K562 (cell line): ENCODE measurements at places on chromosomes 5 and 9.

- H3K4me3 ChIP-seq, result no peak overlapping the region
- no peak for DNase-seq
- peaks cover 51% of the 10 kb centered on the region for H3K27me3 ChIP-seq
Measured at GRCh38 chr5:1383886-1384401, 39.0 kb upstream of the CLPTM1L start.

- H3K4me3 ChIP-seq, result no peak overlapping the region
- no peak overlapping the region for H3K27ac ChIP-seq
Measured at GRCh38 chr5:4627131-4627530, 513.0 kb upstream of the ADAMTS16 start.

- no peak within 1 kb of the TSS for H3K27ac ChIP-seq
- peak; percentile 6 for DNase-seq
Measured at GRCh38 chr5:140800816-140801493, at the start of gene PCDHA3. Gene PCDHA3 (plus strand): TSS chr5:140801057.

DNA sequence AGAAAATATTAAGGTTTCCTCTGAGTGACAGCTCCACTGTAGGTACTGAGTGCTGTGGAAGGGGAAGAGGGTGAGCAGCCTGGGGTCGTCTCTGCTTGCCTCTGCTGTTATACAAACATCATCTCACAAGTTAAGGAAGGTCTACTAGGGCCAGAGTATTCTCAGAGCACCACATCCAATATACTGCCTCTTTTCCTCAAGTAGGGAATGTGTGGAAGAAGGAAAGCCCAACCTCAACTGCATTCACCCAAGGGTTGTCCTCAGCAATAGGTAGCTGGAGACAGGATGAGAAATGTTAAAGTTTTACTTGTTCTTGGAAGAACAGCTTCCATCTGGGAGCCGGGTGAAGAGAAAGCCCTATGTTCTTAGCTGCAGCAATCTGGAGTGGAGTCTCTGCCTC, 1062.3 kb upstream of the CDH10 start:
- no peaks in the 10 kb centered on the region for H3K36me3 ChIP-seq
- H3K4me1 ChIP-seq, result no peaks in the 10 kb centered on the region
- H3K4me3 ChIP-seq, result no peak overlapping the region

- DNase-seq, result no peak
- no peaks in the 10 kb centered on the region for H3K27me3 ChIP-seq
- no peak overlapping the region for H3K27ac ChIP-seq
- no peaks in the 10 kb centered on the region for H3K4me1 ChIP-seq
Measured at GRCh38 chr5:158380661-158381060, 521.7 kb upstream of the CLINT1 start.

DNA sequence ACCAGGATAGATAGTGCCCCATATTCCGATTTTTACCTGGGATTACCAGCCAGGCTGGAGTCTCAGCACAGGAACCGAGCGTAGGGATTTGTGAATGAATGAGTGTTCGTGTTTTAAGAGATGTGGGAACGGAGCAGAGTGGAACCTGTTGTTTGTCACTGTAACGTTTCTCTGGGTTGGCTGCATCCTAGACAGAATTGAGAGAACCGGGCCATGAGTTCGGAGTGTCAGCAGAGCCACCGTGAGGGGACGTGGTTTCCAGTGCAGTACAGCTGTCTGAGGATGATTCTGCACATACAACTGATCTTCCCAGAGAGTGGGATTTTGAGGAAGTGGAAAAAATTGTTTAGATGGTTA, 1.2 kb downstream of the PDE8B start:
- no peaks in the 10 kb centered on the region; the same call in 1 of the 2 replicates for H3K4me1 ChIP-seq
- peaks cover 19% of the 10 kb centered on the region for H3K27me3 ChIP-seq
- H3K27ac ChIP-seq, result no peak overlapping the region
- no peaks in the 10 kb centered on the region for H3K36me3 ChIP-seq
- no peak overlapping the region for H3K4me3 ChIP-seq

GRCh38 chr5:6522923-6523322, 74.3 kb downstream of the UBE2QL1 start:
- H3K4me1 ChIP-seq, result no peaks in the 10 kb centered on the region
- no peaks in the 10 kb centered on the region for H3K36me3 ChIP-seq
- no peak for DNase-seq

GRCh38 chr9:81621118-81621517, 68.2 kb downstream of the TLE1 start:
- no peaks in the 10 kb centered on the region for H3K27me3 ChIP-seq
- no peak for DNase-seq
- no peak overlapping the region for H3K4me3 ChIP-seq
- no peaks in the 10 kb centered on the region for H3K36me3 ChIP-seq
- no peak overlapping the region for H3K27ac ChIP-seq

DNA sequence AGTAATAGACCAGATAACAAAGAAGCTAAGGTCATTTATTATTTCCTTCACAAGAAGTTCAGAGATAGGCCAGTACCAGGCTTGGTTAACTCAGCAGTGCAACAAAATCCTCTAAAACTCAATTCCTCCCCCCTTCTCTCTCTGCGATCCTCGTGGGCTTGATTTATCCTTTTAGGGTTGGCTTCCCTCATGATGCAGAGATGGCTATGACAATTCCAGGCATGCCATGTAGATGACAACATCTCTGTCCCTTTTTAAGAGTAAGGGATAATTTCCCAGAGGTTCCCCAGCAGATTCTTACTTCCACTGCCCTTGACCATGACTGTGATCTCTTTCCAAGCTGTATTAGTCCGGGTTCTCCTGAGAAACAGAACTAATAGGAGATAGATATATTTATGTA, 28.7 kb upstream of the DAP start:
- H3K4me1 ChIP-seq, result peaks cover 7% of the 10 kb centered on the region; the same call in 2 of the 3 replicates
- H3K27ac ChIP-seq, result no peak overlapping the region
- H3K36me3 ChIP-seq, result no peaks in the 10 kb centered on the region
- H3K4me3 ChIP-seq, result no peak overlapping the region

- no peak overlapping the region for H3K4me3 ChIP-seq
- H3K27ac ChIP-seq, result no peak overlapping the region
- no peaks in the 10 kb centered on the region for H3K36me3 ChIP-seq
Measured at GRCh38 chr5:113082547-113082905, 105.9 kb downstream of the DCP2 start.

DNA sequence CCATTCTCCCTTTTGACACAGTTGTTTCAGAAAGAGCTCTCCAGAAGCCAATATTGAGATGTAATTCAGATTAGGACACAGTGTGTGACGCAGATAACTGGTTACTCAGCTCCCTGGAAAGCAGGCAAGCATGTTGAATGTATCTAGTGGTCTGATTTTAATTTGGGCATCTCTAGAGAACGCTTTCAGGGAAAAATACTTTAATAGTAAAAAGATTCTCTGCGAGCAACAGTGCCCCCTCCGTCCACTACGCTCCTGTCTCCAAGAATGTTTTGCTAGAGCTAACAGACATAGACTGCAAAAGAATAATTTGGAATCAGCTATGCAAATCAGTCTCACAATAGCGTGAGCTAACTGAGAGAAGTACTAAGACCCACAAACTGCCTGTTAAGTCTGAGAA, 23.3 kb downstream of the CFAP90 start:
- H3K27ac ChIP-seq, result no peak overlapping the region
- no peaks in the 10 kb centered on the region for H3K4me1 ChIP-seq
- H3K4me3 ChIP-seq, result no peak overlapping the region
- H3K27me3 ChIP-seq, result peaks cover 14% of the 10 kb centered on the region
- DNase-seq, result no peak

DNA sequence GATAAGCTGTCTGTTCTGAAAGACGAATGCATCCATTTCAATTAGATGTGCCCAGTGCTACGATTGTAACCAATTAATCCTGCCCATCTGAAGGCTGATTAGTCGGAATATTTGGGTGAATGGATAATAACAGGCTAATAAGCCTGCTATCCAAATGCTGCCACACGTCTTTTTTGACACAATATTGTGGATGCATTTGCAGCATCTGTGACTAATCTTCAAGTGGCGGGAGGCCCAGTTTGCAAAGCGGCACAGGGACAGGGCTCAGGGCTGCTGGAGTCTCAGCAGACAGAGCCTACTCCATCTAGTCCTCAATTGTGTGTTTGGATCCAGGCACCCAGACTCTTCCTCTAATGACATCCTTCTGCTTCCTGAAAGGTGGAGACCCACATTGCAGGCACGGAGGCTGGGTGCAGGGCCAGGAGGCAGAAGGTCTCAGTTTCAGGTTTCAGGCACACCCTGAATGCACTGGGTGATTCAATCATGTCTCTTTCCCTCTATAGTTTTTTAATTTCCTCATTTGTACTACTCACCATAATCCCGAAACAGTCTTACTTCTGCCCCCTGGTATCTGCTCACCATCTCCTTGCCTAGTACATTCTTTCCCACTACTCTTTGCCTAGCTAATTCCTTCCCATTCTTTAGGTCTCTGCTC, 169.6 kb downstream of the ASTN2 start:
- H3K27me3 ChIP-seq, result no peaks in the 10 kb centered on the region
- H3K27ac ChIP-seq, result no peak overlapping the region
- no peak for DNase-seq
- H3K4me1 ChIP-seq, result no peaks in the 10 kb centered on the region
- no peak overlapping the region for H3K4me3 ChIP-seq

GRCh38 chr9:95979446-95979845, 104.0 kb downstream of the ERCC6L2 start:
- DNase-seq, result no peak
- no peak overlapping the region for H3K4me3 ChIP-seq
- no peaks in the 10 kb centered on the region for H3K4me1 ChIP-seq
- H3K36me3 ChIP-seq, result peaks cover 18% of the 10 kb centered on the region; the same call in 1 of the 3 replicates
- H3K27me3 ChIP-seq, result no peaks in the 10 kb centered on the region
- H3K27ac ChIP-seq, result no peak overlapping the region

DNA sequence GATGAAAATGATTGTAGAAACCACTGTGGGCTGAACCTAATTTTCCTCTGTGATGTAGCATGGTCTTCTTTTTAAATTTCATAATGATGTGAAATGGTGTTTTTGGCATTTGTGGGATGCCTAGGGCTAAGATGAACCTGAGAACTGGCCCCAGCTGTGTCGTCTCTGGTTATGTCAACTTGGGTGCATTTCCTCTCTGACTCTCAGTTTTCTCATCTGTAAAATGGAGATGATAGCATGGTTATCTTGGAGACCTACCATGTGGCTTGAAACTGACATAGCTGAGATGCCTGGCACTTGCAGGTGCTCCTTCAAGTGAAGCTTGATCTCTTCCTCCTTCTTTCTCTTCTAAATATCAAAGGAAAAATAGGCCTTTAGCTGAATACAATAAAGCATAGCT, 77.8 kb downstream of the BOD1 start:
- H3K4me3 ChIP-seq, result no peak overlapping the region
- peaks cover 2% of the 10 kb centered on the region; the same call in 2 of the 3 replicates for H3K27me3 ChIP-seq
- no peak for DNase-seq
- no peak overlapping the region for H3K27ac ChIP-seq
- H3K4me1 ChIP-seq, result no peaks in the 10 kb centered on the region

DNA sequence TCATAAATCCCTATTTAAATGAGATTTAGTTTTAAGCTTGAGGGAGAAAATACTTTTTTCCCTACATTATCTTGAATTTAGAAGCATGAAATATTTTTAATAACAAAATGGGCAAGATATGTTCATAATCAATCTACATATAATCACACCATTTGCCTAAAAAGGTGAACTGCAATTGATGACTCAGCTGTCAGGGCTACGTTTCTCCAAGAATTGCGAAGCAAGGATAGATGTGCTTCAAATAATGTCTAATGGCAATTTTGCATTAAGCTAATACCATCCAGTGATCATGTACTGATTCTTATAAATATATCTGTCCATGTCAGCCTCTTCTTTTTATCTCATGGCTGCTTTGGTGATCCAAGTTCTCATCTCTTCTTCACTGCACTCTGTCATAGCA, 404.4 kb downstream of the MAN2A1 start:
- H3K4me3 ChIP-seq, result no peak overlapping the region
- H3K27ac ChIP-seq, result no peak overlapping the region
- DNase-seq, result no peak
- H3K4me1 ChIP-seq, result no peaks in the 10 kb centered on the region
- H3K27me3 ChIP-seq, result no peaks in the 10 kb centered on the region
- H3K36me3 ChIP-seq, result no peaks in the 10 kb centered on the region

GRCh38 chr5:36740259-36740898, 134.0 kb downstream of the SLC1A3 start:
- H3K36me3 ChIP-seq, result no peaks in the 10 kb centered on the region
- DNase-seq, result no peak
- H3K27ac ChIP-seq, result peak overlapping the region; percentile 66; the same call in 2 of the 3 replicates
- peaks cover 15% of the 10 kb centered on the region for H3K27me3 ChIP-seq
- peaks cover 17% of the 10 kb centered on the region for H3K4me1 ChIP-seq
- no peak overlapping the region for H3K4me3 ChIP-seq

- peaks cover 5% of the 10 kb centered on the region; the same call in 1 of the 2 replicates for H3K27me3 ChIP-seq
- H3K4me1 ChIP-seq, result no peaks in the 10 kb centered on the region
- DNase-seq, result no peak
- no peaks in the 10 kb centered on the region for H3K36me3 ChIP-seq
Measured at GRCh38 chr5:74430631-74431289, 209.8 kb downstream of the ENC1 start.

- H3K4me1 ChIP-seq, result peaks cover 12% of the 10 kb centered on the region; the same call in 2 of the 3 replicates
- no peaks in the 10 kb centered on the region for H3K36me3 ChIP-seq
- no peak overlapping the region for H3K4me3 ChIP-seq
Measured at GRCh38 chr5:78699552-78700153, 51.1 kb upstream of the LHFPL2 start.

DNA sequence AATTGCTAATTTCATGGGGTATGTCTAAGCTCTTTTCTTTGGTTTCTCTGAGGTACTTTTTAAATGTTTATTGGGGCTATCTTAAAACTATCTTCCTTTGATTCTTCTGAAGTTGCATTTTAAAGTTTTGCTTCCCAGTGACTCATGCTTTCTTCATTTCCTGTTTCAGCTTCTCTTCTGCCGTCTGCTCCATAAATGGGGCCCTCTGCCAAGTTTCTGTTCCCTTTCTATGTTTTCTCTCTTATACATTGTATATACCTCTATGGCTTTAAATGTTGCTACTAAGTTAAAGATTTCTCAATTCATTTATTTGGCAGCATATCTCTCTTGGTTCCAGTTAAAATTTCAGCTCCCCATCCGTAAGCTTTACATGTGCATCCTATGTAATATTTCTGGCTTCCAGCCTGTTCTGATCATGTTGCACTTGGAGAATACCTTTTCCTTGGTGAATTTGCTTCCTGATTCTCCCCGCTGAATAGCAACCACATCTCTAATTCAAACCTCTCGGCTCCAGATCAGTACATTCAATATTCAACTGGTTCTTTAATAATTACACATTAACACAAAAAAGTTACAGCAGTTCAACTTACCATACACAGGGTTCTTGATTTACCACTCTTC, 125.3 kb downstream of the ST8SIA4 start:
- no peak overlapping the region for H3K4me3 ChIP-seq
- H3K36me3 ChIP-seq, result no peaks in the 10 kb centered on the region
- no peak overlapping the region for H3K27ac ChIP-seq
- DNase-seq, result peak; percentile 1
- no peaks in the 10 kb centered on the region for H3K4me1 ChIP-seq
- no peaks in the 10 kb centered on the region for H3K27me3 ChIP-seq

DNA sequence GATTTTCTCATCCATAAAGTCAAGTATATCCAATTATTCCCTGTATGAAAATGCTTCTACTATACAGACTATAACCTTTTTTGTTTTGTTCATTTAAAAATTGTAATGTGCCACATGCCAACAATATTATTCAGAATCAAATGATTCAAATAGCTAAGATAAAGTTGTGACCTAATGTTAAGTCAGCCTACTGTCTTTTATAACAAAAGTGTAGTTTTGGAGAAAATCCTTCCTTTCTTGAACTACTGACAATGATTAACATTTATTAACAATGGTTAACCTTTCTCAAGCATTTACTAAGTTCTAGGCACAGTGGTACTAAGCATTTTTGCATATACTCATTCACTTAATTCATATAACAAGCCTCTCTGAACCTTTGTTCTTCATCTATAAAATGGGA, 25.0 kb downstream of the CSF2 start:
- peaks cover 28% of the 10 kb centered on the region for H3K4me1 ChIP-seq
- no peaks in the 10 kb centered on the region for H3K36me3 ChIP-seq
- no peaks in the 10 kb centered on the region for H3K27me3 ChIP-seq
- no peak for DNase-seq

- H3K27me3 ChIP-seq, result no peaks in the 10 kb centered on the region
- peaks cover 49% of the 10 kb centered on the region for H3K4me1 ChIP-seq
- no peaks in the 10 kb centered on the region for H3K36me3 ChIP-seq
- H3K4me3 ChIP-seq, result no peak overlapping the region
- H3K27ac ChIP-seq, result peak overlapping the region; percentile 65; the same call in 1 of the 3 replicates
Measured at GRCh38 chr9:68751556-68751955, 46.5 kb downstream of the PIP5K1B start.
